ENCODE measurements at places on chromosomes 1 and 21.
A peak's percentile ranks its signal among the peaks of the same experiment; 100 is the strongest.

GRCh38 chr1:78388275-78388674 lies 102.5 kb upstream of the PTGFR start:
- H3K4me1 ChIP-seq, result no peaks in the 10 kb centered on the region
- no peaks in the 10 kb centered on the region for H3K27me3 ChIP-seq
- no peak overlapping the region for H3K4me3 ChIP-seq

- no peak overlapping the region for H3K4me3 ChIP-seq
- no peaks in the 10 kb centered on the region for H3K36me3 ChIP-seq
- DNase-seq, result no peak
- no peaks in the 10 kb centered on the region for H3K4me1 ChIP-seq
- H3K27me3 ChIP-seq, result no peaks in the 10 kb centered on the region
These were observed 198.9 kb downstream of the LRRC7 start for GRCh38 chr1:69766431-69767180.

GRCh38 chr1:99849413-99849743 lies 783 bp upstream of the AGL start:
- peak overlapping the region; percentile 97 for H3K27ac ChIP-seq
- peak overlapping the region; percentile 97 for H3K4me3 ChIP-seq
- H3K4me1 ChIP-seq, result peaks cover 28% of the 10 kb centered on the region
- peaks cover 4% of the 10 kb centered on the region for H3K36me3 ChIP-seq

DNA sequence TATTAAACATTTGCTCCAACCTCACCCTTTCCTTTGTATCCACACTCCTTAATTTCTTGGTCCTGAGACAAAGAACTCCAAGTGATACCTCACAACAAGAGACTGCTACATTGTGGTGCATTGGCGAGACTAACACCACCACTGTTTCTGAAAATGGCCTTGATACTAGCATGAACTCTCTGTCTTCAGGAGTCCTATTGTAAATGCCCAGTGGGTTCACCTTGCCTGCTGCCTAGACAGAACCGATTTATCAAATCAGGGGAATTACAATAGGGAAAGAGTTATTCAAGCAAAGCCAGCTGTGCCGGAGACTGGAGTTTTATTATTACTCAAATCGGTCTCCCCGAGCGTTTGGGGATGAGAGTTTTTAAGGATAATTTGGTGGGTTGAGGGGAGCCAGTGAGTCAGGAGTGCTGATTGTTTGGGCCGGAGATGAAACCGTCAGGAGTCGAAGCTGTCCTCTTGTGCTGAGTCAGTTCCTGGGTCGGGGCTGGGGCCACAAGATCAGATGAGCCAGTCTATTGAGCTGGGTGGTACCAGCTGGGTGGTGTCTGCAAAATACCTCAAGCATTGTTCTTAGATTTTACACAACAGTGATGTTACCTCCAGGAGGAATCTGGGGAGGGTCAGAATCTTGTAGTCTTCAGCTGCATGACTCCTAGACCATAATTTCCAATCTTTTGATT lies 83.1 kb downstream of the DESI2 start:
- DNase-seq, result no peak
- peaks cover 7% of the 10 kb centered on the region for H3K27me3 ChIP-seq
- no peak overlapping the region for H3K27ac ChIP-seq
- H3K4me3 ChIP-seq, result no peak overlapping the region
- H3K4me1 ChIP-seq, result no peaks in the 10 kb centered on the region
- no peaks in the 10 kb centered on the region for H3K36me3 ChIP-seq

- peaks cover 5% of the 10 kb centered on the region for H3K36me3 ChIP-seq
- H3K4me3 ChIP-seq, result no peak overlapping the region
- H3K4me1 ChIP-seq, result peaks cover 28% of the 10 kb centered on the region
These were observed 4.8 kb downstream of the SIM2 start for GRCh38 chr21:36703626-36704280.

- peaks cover 2% of the 10 kb centered on the region for H3K4me1 ChIP-seq
- DNase-seq, result no peak
- H3K4me3 ChIP-seq, result no peak overlapping the region
- H3K36me3 ChIP-seq, result peaks cover 2% of the 10 kb centered on the region
- H3K27ac ChIP-seq, result no peak overlapping the region
- peaks cover 22% of the 10 kb centered on the region for H3K27me3 ChIP-seq
These were observed 89.1 kb upstream of the USP24 start for GRCh38 chr1:55304229-55304740.

GRCh38 chr1:7284839-7285435 lies 486.2 kb upstream of the VAMP3 start:
- peaks cover 2% of the 10 kb centered on the region for H3K4me1 ChIP-seq
- H3K27ac ChIP-seq, result no peak overlapping the region
- no peak for DNase-seq
- H3K36me3 ChIP-seq, result peaks cover 4% of the 10 kb centered on the region
- H3K27me3 ChIP-seq, result peaks cover 56% of the 10 kb centered on the region

DNA sequence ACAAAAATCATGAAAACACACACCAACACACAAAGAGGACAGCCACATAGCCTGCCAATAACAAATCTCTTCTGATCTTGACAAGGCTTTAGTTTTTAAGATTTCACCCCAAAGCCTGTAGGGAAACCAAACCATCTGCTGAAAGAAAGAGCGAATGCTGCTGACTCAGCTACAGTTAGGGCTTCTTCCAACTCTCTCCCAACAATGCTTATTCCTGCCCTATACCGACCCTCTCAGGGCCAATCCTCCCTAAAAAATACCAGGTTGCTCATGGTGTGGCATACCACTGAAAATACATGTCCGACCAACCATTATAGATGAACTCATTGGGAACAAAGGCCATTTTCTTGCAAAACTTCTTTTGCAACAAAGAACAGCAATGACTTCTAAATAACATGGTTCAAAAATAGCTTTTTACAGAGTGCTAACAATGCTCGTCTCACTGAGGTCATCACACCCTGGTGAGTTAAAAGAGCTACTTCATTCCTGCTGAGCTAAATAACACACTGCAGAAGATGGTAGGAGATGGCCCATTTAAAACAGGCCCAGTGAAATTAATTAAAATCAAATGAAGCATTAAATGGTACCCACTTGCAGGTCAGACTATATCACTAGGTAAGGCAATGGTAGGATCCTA lies 86.1 kb downstream of the KIAA0319L start:
- H3K4me1 ChIP-seq, result peaks cover 22% of the 10 kb centered on the region
- H3K27me3 ChIP-seq, result no peaks in the 10 kb centered on the region
- peaks cover 34% of the 10 kb centered on the region for H3K36me3 ChIP-seq
- H3K27ac ChIP-seq, result no peak overlapping the region
- no peak for DNase-seq

DNA sequence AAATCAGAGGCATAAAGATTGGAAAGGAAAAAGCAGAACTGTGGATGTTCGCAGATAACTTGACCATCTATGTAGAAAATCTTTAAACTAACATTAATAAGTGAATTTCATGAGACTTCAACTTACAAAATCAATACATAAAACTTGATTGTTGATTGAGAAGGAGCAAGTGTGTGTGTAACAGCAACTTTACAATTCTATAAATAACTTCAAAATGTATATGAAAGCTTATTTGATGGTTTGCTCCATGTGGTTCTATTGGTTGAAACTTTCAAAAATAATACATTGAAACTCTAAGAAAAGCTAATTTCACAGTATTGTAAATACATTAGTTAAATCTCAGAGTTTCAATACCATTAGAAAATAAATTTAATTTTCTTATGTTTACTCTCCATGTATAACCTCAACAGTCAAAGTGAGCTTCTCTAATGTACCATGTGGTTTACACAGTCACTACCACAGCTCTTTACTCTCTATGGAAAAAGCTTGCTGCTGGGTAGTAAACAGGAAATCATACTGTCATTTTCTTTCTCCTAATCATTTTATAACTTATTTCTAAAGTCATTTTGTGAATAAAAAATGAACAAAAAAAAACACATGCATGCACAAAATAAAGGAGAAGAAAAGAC lies 12.0 kb downstream of the AKT3 start:
- H3K36me3 ChIP-seq, result peaks cover 2% of the 10 kb centered on the region
- peak overlapping the region; percentile 63 for H3K4me3 ChIP-seq
- DNase-seq, result no peak
- H3K27me3 ChIP-seq, result no peaks in the 10 kb centered on the region
- peak overlapping the region; percentile 96 for H3K27ac ChIP-seq

GRCh38 chr1:59265622-59266021 lies 31.3 kb upstream of the FGGY start:
- DNase-seq, result no peak
- H3K36me3 ChIP-seq, result no peaks in the 10 kb centered on the region
- H3K4me1 ChIP-seq, result no peaks in the 10 kb centered on the region
- no peak overlapping the region for H3K4me3 ChIP-seq
- H3K27me3 ChIP-seq, result peaks cover 15% of the 10 kb centered on the region

- peaks cover 42% of the 10 kb centered on the region for H3K4me1 ChIP-seq
- DNase-seq, result no peak
- H3K27me3 ChIP-seq, result no peaks in the 10 kb centered on the region
- H3K4me3 ChIP-seq, result no peak overlapping the region
- no peak overlapping the region for H3K27ac ChIP-seq
- peaks cover 6% of the 10 kb centered on the region for H3K36me3 ChIP-seq
These were observed 7.7 kb downstream of the IFI6 start for GRCh38 chr1:27664291-27664690.

GRCh38 chr1:163205513-163205912 lies 2.8 kb upstream of the RGS5 start:
- H3K27ac ChIP-seq, result no peak overlapping the region
- H3K36me3 ChIP-seq, result peaks cover 2% of the 10 kb centered on the region
- H3K4me1 ChIP-seq, result no peaks in the 10 kb centered on the region
- no peaks in the 10 kb centered on the region for H3K27me3 ChIP-seq
- no peak for DNase-seq
